Suppressor macrophage treated with lipopolysaccharide for 4 hours (primary cell): ENCODE measurements at places on chromosomes 2 and 18.

DNA sequence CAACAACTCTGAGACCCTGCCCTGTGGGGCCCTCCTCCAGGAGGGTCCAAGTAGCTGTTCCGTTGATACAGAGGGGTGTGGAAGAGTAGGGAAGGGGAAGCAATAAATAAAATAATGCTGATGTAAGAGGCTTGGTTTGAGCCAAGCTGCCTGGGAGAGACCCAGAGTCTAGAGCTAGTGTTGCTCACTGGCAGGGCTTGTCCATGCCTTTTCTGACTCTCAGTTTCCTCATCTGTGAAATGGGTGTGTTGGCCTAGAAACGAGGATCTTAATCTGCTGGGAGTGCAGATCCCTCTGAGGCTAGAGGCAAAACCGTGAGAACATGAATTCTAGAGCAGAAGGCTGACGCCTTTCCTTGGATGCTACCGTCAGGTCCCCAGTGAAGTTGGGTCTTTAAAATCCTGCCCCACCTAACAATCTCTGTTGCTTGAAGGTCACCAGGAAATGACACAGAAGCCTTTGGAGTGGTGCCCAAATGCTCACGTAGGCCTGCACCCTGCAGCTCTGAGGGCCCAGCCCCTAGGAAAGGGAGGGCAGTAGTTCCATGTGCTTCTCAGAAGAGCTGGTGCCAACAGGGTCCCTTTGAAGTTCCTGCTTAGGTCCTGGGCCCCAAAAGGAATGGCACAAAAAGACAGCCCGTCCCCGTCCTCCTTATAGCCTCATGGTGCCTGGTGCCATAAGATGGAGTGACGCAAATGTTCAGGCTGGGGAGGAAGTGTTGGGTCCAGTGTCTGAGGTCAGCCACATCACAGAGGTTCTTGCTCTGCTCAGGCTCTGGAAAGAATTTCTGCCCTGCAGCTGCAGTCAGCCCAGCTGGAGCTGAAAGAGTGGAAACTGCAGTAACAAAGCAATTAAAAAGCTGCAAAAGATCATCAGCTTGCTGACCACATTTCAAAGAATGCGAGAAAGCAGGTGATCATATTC lies 73.2 kb upstream of the SMAD2 start:
- DNase-seq = peak; percentile 39

- DNase-seq = no peak
Measured at GRCh38 chr2:106770986-106771385, 115.0 kb downstream of the ST6GAL2 start.

DNA sequence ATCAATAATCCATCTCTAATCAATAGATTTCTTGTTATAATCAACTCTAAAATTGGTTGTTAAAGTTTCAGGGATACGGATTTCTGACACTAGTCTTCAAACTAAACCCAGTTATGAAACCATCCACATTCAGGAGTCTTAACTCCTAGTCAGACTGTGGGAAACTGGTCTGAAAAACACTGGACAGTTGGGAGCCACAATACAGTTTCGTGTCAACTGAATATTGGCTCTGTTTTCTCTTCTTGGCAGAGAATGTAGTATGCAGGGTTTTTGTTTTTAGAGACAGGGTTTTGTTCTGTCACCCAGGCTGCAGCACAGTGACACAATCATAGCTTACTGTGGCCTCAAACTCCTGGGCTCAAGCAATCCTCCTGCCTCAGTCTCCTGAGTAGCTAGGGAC lies 123.1 kb downstream of the RTTN start:
- no peak for DNase-seq

DNA sequence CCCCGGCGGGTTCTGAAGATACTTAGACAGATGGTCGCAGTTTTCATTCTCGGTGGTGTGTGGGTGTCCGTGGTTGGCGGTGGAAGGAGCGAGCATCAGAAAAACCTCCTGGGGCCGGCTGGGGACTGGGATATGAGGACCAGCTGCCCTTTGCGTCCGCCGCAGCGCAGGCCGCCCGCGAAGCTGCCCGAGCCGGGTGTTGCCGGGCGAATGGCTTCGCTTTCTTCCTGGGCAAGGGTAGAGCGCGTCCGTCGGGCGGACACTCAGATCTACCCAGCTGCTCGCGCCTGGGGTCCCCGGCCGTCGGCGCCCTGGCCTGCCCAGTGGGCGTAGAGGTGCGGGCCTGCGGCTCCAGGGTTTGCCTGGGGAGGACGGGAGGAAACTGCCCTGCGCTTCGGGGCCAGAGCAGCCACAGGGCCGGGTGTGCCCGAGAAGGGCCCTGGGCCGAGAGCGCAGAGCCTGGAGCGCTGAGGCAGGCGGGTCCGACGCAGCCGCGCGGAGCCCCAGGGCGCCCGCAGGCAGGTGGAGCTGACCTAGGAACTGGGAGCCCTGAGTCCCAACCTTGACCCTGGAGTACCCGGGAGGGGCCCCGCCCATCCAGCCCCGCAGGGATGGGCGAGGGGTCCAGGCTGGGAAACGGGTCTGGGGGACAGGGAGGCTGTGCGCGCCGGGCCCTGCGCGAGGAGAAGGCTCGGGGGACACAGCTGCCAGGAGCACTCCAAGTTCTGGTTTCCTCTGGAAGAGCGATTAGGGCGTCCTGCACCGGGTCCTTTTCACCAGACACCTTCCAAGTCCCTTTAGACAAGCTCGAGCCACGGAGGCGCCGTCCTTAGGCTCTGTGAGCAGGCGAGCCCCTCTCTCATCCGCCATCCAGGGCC lies 1.3 kb downstream of the TWIST2 start:
- DNase-seq = no peak

DNA sequence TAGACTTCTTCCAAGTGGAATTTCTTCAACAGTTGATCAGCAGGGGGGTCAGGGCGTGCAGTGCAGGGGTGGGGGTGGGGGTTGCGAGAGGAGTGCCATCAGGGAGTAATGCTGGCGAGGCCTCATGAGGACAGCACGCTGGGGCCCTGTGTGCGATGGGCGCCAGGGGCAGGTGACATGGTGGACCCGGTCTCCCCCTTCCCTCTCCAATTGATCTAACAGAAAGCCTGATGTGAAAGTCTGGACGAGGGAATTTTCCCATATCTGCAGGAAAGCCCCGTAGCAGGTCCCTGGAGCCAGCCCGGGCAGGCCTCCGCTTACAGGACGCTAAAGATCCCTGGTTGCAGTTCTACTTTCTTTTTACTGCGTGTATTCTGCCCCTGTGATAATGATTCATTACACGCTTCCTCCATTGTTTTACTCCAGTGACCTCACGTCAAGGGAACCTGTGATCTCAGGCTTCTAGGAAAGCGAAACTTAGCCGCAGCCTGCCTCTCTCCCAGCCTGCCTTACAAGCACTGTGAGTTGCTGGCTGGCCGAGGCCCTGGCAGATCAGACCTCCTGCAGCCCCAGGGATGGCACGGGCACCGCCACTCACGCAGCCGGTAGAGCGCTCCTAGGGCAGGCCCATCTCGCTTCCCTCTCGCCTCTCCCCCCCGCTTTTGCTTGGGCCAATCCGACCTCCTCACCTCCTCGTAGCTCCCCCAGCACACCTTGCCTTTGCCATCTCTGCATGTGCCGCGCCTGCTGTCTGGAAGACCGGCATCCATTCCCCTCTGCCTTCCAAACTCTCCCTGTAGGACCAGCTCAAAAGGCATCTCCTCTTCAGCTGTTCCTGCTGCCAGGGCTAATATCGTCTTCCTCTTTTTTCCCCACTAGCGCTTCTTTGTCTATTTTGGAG lies 19.2 kb downstream of the NEURL3 start:
- DNase-seq = peak; percentile 99

DNA sequence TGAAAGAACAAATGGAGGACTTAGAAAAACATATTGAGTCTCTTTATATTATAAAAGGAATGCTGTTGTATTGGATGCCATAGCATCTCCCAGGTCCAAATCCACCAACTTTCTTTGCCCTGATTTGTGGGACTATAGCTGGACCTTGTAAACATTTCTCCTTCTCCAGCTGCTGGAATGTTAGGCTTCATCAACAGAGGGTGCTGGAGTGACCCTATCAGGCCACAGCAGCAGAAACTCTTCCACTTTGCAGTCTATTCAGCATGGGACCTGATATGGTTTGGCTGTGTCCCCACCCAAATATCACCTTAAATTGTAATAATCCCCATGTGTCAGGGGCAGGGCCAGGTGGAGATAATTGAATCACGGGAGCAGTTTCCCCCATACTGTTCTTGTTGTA lies 138.4 kb upstream of the ARL4C start:
- no peak for DNase-seq

DNA sequence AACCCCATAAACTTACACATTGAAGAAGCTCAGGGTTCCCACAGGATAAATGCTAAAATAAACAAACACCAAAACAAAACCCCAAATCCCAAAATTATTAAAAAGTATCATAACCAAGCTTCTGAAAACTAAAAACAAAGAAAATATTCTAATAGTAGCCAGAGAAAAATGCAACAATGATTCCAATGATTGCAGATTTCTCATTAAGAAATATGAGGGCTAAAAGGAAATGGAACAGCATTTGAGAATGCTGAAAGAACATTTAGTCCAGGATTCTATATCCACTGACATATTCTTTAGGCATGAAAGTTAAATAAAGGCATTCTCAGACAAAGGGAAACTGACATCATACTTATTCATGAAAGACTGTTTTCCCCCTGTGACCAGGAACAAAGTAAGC lies 212.4 kb downstream of the SLC4A10 start:
- no peak for DNase-seq

DNA sequence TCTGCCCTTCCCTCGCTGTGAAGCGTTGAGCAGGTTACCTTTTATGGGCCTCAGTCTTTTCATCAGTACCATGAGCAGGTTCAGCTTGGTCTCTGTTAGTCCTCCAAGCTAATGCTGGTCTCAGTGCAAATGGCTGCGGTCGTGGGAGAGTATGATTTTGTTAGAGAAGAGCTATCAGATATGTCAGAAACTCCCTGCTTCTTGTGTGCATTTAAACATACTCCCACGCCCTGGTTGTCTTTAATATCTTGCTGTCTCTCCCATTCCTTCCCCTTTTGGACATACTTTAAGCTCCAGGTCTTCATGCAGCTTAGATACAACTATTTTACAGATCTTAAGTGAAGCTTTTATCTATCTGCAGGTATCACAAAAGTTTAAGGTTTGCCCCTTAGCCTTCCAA lies 62.9 kb downstream of the EFR3B start:
- no peak for DNase-seq

DNA sequence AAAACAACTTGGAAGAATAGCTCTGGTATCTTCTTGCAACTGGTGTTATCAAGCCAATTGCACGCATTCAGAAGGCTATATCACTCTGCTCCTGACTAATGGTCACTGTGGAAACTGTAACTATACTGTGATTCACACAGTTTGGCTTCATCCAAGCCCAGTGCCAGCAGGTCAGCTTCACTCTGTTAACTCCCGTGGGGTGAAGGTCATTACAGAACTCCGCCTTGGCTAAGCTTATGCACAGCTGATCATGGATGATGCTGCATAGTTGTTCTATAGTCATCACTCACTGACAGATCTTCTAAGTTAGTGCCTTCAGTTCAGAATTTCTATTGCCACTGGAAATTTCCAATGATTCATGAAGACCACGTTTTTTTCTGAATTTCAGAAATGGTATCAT lies 497.2 kb upstream of the NETO1 start:
- DNase-seq = no peak

- DNase-seq = no peak
Measured at GRCh38 chr18:24949908-24950307, 402.1 kb downstream of the ZNF521 start.

- peak; percentile 39 for DNase-seq
Measured at GRCh38 chr2:156445296-156446220, 9.4 kb downstream of the GPD2 start.

DNA sequence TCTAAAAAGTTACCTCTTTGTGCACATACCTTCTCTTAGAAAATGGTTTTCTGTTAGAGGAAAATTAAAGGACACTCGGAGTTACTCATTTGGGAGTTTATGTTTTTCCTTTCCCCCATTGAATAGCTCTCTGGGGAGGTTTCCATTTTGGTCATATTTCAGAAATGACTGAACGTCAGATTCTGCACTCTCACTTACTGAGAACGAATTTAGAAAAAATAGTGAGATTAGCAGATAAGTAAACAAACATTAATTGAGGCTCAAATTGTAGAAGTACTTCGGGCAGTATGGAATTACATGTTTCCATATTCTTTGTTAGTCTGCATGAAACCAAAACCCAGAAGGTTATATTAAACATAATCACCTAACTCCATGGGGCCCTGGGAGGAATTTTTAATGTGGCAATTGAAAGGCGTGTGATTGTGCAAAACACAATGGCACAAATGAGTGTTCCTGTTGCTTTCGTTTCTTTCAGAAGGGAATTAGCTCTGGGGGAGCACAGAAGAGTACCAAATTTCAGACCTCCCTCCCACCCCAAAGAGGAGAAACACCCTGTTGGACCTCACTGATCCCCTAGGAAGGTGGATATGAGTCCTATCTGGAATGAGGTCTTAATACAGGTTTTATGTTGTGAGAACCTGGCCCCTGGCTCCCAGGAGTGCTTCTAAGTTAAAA lies 212.3 kb downstream of the BCL2 start:
- DNase-seq = peak; percentile 32

GRCh38 chr2:121532347-121532766 lies 1.7 kb downstream of the RNU4ATAC start:
- DNase-seq = no peak

DNA sequence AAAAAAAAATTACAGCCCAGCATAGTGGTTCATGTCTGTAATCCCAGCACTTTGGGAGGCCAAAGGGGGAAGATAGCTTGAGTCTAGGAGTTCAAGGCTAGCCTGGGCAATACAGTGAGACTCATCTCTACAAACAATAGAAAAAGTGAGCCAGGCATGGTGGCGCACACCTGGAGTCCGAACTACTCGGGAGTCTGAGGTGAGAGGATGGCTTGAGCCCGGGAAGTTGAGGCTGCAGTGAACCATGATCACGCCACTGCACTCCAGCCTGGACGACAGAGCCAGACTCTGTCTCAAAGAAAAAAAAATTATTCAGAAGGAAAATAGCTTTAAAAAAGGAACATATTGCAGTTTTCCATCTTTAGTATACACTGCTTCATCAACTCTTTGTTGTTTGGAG lies 47.8 kb downstream of the CYP27C1 start:
- DNase-seq = no peak

DNA sequence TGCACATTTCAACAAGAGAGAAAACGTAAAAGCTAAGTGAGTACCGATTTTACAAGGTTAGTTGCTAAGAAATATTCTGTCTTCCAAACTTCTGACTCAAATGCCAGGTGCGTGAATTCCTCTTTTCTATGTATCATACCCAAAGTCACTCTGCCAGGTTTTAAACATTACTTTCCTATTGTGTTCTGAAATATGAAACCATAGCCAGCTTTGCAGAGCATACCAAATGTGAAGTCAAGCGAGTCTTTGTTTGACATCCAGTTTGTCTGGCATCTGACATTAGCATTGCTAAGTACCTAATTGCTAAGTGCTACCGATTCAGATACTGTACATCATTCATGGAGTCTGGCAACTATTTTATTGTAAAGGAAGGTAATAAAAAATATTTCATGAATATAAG lies 321.9 kb upstream of the GALNT5 start:
- no peak for DNase-seq

GRCh38 chr18:48820483-48821250 lies 130.1 kb downstream of the SMAD7 start:
- no peak for DNase-seq

GRCh38 chr18:6487968-6488367 lies 73.3 kb upstream of the L3MBTL4 start:
- no peak for DNase-seq

DNA sequence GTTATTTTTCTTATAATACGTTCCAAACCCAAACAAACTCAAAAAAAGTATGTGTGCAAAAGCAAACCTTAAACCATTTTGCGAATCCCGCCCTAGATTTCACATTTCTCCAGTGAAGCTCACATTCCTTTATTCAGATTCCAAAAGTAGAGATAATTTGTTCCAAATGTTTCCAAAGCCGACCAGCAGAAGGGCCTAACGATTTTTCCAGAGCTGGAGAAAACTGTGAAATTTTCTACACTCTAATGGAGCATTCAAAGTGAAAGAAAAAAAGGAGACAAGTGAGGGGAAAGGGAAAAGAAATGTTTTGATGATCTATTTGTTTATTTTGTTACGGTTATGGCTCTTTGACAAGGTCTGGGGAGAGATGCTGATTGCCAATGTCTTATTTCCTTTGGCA lies 286.5 kb upstream of the SLC14A2 start:
- DNase-seq = no peak
